ENCODE measurements at places on chromosomes 1 and 21. TPM values are rescaled to one million over a fixed set of nuclear protein-coding genes. Genes with fewer than 3 reads are reported as not detected.

IFI44 gene
- 0.25 TPM for total RNA-seq

PI4KB gene
- 27.9 TPM for total RNA-seq

ANKRD34A gene
- 0.07 TPM for total RNA-seq

WNT9A gene
- 8.2 TPM for total RNA-seq

LRRC38 gene
- not detected for total RNA-seq

NTRK1 gene
- total RNA-seq, result 0.21 TPM
